ENCODE measurements at places on chromosomes 5 and 9.

- DNase-seq: no peak
These were observed 261.8 kb downstream of the NR3C1 start for GRCh38 chr5:143141652-143142051.

- DNase-seq: no peak
These were observed 337.6 kb downstream of the FGF10 start for GRCh38 chr5:44051591-44051990.

DNA sequence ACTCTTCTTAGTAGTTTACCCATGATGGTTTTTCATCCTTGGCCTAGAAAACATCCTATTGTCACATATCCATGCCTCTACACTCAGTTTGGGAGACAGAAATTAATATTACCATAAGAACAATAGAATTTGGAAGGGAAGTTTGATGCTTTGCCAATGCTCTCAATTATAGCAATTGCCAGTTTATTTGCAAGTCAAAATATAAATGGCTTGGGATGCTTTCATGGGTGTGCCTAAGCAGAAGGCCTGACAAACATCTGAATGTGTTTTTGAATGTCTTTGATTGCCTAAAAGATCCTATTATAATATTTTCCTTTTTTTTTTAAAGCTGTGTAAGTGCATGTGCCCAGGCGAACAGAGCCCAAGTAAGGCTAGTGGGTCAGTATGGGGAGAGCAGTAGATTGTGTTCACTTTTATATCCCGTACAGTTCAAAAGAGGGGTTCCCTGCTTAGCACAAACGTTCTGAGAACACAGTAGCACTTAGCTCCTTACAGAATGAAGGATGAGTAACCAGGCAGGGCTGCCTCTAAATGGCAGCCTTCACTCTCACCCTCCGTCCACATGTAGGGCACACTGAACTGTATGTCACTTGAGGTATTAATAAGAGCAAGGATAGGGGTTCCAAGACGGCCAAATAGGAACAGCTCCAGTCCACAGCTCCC is 56.0 kb upstream of the AGXT2 start:
- DNase-seq: no peak

GRCh38 chr5:132019337-132019736 is 7.9 kb upstream of the ACSL6 start:
- DNase-seq: no peak

GRCh38 chr5:179256328-179257175 is 88.7 kb downstream of the ADAMTS2 start:
- DNase-seq: no peak
